Endothelial cell of umbilical vein (primary cell): ENCODE measurements at places on chromosomes 5 and 9. TPM values are rescaled to one million over a fixed set of nuclear protein-coding genes. Genes with fewer than 3 reads are reported as not detected.
A peak's percentile ranks its signal among the peaks of the same experiment; 100 is the strongest.

DNA sequence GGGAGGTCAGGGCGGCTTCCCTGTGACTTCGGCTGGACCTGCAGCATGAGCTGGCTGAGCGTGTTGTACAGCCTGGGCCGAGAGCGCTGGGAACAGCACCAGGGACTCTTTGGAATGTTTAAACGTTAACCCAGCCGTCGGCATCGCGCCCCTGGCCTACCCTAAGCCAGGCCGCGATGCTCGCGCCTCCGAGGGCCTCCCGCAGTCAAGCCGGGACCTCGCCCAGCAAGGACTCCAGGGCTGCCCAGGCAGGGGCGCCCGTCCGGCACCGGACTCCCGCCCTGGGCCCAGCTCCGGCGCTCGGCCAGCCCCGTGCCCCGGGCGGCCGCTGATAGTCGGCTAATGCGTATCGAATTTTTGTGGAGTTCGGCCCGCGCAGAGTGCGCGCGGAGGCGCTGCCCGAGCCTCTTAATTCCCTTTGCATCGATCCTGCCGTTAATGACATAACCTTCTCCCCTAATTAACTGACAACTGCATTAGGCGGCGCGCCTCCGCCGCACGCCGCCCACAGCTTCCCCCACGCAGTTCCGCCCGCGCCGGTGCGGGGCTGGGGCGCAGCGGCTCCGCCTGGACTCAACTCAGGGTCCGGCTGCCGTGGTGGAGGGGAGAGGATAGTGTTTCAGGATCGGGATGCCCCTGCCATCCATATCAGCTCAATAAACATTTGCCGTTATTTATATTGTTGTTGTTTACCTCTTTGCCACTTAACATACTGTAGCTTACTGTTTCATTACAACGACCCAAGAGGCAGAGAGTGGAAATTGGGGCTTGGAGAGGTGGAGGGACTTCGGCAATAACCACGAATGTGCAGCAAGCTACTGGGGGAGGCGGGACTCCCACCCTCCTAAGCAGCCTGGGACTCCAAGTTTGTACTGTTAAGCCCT is 28.8 kb upstream of the CDC23 start:
- DNase-seq = peak; percentile 42

DNA sequence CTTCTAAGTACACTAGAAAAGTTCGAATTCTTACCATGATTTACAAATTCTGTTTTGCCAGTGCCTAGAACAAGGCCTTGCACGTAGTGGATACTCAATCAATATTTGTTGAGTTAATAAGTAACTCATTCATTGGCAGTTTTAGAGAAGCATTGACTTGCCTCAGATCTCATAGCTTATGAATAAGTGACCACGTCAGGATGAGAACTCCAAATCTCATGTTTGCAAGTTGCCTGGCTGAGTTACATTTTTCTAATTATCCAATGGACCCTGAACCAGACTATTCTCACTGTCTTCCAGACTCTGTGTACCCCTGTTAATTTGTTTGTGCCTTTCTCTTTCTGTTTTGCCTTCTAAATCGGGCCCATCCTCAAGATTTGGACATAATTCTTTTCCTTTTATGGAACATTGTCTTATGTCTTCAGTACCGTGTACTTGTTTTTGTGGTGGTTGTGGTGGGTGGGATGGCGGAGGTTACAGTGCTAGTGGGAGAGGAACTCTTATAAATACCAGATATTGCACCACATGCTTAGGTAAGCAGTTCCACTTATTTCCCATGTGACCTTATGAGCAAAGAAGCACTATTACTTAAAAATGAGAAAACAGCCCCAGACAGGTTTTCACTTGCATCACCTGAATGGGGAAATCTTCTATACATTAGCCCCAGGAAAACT is 96.3 kb downstream of the UNC13B start:
- DNase-seq = no peak

DNA sequence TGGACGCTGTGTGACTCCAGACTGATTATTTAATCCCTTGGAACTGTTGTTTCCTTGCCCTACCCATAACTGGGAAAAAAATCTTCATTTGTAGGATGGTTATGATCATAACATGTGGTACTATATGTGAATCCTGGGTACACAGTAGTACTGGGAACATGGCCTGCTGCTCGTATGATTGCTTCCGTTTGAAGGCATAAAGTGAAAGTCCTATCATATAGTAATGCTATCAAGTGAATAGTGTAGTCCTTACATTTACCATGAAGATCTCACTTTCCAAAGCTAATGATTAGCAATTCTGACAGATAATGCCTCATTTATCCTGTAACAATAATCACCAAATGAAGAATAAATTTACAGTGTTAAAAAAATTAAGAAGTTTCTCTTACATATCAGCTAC is 53.2 kb downstream of the MEF2C start:
- peak; percentile 50 for DNase-seq

DNA sequence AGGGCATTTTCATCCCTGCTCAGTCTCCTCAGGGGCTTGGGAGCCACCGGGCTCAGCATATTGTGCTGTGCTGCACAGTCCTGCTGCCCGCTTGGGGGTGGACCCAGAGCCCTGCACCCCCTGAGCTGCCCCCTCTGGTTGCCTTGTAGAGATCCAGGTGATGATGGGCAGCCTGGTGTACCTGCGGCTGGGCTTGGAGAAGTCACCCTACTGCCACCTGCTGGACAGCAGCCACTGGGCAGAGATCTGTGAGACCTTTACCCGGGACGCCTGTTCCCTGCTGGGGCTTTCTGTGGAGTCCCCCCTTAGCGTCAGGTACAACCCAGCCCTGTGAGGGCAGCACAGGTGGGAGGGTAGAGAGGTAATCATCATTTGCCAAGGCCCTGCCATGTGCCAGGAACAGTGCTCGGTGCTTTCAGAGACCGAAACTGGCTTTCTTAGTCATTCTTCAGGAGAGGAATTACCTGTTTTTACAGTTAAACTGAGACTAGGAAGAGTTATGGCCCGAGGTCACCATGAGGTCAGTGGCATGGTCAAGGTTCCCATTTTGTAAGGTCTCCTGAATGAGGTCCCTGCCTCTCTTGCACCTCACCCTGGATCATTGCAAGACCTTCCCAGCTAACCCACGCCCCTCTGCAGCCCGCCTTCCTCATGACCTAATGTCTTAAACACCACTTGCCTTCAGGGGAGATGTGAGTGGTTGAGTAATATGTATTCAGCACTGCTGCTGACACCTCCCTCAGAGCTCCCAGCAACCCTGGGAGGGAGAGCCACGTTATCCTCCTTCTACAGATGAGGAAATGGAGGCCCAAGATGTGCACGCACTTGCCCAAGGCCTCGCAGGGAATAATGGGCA is 7.5 kb downstream of the NHP2 start:
- peak; percentile 50 for DNase-seq

DNA sequence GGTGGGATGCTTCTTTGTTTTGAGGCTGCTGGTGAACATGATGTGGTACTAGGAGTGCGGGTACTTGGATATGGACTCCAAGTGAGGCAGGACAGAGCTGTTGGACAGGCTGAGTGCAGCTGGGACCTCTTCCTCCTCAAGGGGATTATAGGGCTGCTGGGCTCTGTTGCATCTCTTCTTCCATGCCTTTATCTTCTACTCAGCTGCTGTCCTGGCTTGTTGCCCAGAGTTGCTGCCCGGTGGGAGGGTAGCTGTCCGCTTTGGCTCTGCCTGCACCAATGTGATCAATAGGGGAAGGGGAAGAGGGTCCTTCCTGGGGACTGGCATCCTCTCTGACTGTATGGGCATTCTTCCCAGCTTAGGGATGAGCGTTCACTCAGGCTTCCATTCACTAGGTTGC is 1217.9 kb upstream of the ACO1 start:
- no peak for DNase-seq

GRCh38 chr5:170302653-170303501 is 5.3 kb upstream of the LCP2 start:
- no peak for DNase-seq

DNA sequence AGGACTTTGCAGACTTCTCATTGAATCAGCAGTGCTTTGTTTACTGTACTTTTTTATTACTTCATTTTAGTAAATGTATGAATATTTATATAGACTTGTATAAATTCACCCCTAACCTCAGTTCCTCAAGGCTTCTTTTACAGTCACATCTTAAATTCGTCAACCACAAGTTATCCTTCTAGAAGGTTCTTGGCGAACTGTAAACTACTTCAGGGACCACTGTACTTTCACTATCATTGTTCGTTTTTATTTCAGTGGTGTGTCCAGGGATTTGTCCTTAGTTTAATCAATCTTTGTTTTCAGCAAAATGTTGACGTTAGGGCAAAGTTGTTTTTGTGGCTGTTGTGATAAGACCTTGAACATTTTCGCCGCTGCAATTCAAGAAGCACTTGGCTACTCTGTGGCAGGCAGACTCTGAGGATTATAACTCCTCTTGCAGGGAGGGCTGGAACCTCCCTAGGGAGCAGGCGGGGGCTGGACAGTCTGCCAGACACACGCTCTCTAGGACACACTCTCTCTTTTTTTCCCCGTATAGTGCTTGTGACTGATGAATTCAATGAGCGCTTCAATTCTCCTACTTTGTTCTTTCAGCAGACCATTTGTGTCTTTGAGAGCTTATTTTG is 252.8 kb downstream of the FBXL7 start:
- DNase-seq = peak; percentile 7

DNA sequence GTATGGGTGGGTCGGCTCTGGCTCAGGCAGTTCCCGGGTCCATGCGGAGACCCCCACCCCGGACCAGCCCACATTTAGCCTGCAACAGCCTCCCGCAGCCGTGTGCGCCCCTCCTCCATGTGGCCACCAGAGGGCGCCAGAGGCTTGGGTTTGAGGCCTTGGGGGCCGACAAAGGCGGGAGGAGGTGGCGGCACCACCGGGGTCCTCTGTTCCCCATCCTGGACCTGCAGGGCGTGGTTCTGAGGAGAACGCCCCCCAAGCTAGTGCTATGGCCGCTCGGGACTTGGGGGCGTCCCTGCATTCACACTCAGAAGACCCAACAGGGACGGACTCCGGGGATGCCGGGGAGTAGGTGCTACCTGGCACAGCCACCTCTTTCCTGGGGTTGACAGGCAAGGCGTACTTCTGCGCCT is 16.5 kb downstream of the ASS1 start:
- peak; percentile 28 for DNase-seq

GRCh38 chr5:120463991-120464626 is at the start of gene PRR16:
PRR16 (plus strand) TSS chr5:120464300.
- peak; percentile 62 for DNase-seq

DNA sequence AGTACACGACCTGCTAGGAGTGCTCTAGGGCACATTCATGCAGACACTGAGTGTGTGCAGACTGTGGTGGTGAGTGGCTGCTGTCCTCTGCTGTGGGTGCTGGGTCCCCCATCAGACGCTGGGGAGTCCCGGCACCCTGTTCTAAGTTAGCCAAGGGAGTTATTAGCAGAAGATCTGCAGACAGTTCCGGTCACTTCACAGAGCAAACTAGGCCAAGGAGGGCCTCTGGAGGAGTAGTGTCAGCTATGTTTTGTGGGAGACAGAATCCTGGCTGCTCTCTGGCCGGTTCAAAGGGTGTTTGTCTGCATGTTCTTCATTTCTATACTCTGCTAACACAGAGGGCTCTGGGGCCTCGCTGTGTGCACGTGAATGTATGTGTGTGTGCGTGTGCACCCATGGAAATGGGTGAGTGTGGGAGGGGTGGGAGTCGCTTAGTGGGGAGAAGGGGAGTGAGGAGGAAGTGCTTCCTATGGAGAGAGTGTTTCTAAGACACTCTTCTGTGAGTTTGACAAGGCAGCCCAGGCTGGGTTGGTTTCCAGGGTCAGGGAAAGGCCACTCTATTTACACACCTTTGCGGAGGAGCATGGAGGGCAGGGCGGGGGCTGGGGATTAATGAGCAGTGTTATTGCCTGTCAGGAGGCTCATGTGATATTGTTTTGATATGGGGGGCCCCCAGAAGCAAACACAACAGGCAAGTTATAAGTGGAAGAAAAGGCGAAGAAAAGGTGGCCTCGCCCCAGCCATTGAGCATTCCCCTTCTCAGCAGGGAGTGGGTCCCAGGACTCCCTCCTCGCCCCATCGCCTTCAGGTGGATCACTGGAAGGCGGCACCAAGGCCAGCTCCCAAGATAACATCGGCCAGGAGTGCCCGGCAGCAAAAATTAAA is 68.9 kb downstream of the MACROH2A1 start:
- DNase-seq = no peak

DNA sequence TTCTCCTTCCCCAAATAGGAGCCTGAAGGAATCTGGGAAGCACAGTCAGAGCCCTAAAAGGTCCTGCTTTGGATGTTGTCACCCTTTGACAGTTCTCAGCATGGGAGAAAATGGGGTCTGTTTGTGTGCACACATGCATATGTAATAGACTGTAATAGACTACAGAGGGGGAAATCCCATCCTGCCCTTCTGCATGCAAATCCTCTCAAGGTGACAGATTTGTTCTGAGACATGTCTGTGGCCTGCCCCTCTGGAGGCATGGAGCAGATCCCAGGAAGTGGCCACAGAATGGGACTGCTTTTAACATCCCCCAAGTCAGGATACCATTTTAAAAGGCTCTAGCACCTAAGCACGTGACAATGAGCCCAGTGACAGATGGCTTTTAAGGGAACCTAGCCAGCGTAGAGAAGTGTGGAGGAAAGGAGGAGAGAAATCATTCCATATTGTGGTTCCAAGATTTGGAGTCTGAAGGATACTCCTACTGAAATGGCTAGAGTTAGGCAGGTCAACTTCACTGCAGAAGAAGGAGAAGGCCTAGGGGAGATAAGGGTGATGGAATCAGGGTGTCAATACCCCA is 483.5 kb downstream of the SPOCK1 start:
- no peak for DNase-seq

- DNase-seq = no peak
These were observed 11.3 kb downstream of the FOXD1 start for GRCh38 chr5:73437101-73437776.

DNA sequence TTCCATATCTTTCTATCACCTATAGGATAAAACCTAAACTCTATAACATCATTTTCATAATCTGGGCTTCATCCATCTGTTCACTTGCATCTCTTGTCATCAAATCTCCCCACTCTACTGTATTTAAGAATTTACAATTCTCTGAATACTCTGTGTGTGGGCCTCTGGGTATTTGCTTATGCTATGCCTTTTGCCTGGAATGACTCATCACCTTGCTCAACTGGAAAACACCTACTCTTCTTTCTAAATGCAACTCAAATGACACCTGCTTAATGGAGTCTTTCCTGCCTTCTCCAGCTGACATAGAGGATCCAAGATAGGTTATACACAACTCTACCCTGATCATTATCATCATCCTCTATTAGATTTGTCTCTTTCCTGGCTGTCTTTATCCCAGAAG is 421.7 kb downstream of the SPATA31D1 start:
- no peak for DNase-seq

DNA sequence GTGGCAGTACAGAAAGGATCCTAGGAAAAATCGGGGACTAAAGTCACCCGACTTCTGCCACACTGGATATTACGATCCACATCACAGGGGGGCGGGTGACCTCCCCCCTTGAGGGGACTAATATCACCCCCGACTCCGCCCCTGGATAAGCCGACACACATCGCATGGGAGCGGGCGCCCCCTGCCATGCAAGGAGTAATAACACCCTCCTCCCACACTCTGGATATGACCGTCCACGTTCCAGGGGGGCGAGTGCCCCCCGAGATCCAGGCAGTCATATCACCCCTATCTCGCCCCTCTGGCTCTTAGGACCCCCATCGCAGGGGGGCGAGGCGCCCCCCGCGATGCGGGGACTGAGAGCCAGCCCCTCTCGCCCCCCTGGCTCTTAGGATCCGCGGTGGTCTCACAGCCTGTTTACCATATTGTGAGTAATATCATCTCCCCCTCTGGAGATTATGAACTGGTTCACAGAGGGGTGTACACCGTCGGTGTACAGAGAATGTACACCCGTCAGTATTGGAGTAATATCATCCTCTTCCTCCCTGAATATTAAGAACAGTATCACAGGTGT is 423.0 kb downstream of the DIRAS2 start:
- no peak for DNase-seq

Gene ANKRD18B
- total RNA-seq = 10.9 and 12.2 TPM in 2 replicates

Gene LURAP1L
- total RNA-seq = 1.3 and 3.3 TPM in 2 replicates

Gene DNM1
- 2.9 and 7.9 TPM in 2 replicates for total RNA-seq

Gene LECT2
- total RNA-seq = not detected in 2 replicates

Gene PCDHA2
- not detected in 2 replicates for total RNA-seq

Gene PCDHB2
- total RNA-seq = 0.23 and 0.58 TPM in 2 replicates

Gene GRXCR2
- not detected in 2 replicates for total RNA-seq
